Bronchial smooth muscle cell (primary cell): ENCODE measurements at places on chromosomes 2 and 18. TPM values are rescaled to one million over a fixed set of nuclear protein-coding genes. Genes with fewer than 3 reads are reported as not detected.

The RASGRP3 gene
- 0.60 and 0.63 TPM in 2 replicates for total RNA-seq

The CCDC141 gene
- 0.32 TPM in 1 of 2 replicates, not detected in the other for total RNA-seq

The FOXI3 gene
- total RNA-seq = not detected in 2 replicates

The PROM2 gene
- 1.1 and 4.1 TPM in 2 replicates for total RNA-seq

The MYO1B gene
- total RNA-seq = 37.9 and 84.0 TPM in 2 replicates

The FEV gene
- not detected in 2 replicates for total RNA-seq

The SERPINB2 gene
- total RNA-seq = 1.4 TPM in 1 of 2 replicates, not detected in the other

The ITPRIPL1 gene
- total RNA-seq = 2.7 and 3.7 TPM in 2 replicates

The L3MBTL4 gene
- total RNA-seq = under 0.01 and 0.16 TPM in 2 replicates

The ZDBF2 gene
- total RNA-seq = 6.2 and 7.6 TPM in 2 replicates

The RNF125 gene
- 1.0 and 2.5 TPM in 2 replicates for total RNA-seq

The ASAP2 gene
- 18.6 and 20.1 TPM in 2 replicates for total RNA-seq

The IL1F10 gene
- total RNA-seq = not detected in 2 replicates

The SPP2 gene
- total RNA-seq = 0.16 TPM in 1 of 2 replicates, not detected in the other

The MCEE gene
- total RNA-seq = 23.8 and 25.1 TPM in 2 replicates

The FBXO15 gene
- total RNA-seq = 0.79 and 2.1 TPM in 2 replicates

The RGPD4 gene
- not detected in 2 replicates for total RNA-seq

The SS18 gene
- total RNA-seq = 69.7 and 83.1 TPM in 2 replicates

The MC5R gene
- total RNA-seq = not detected in 2 replicates

The TFCP2L1 gene
- not detected in 2 replicates for total RNA-seq

The CCDC178 gene
- 0.16 and 0.94 TPM in 2 replicates for total RNA-seq

The NEU4 gene
- 0.16 and 0.17 TPM in 2 replicates for total RNA-seq

The FSIP2 gene
- under 0.01 and 0.16 TPM in 2 replicates for total RNA-seq

The ANKRD62 gene
- not detected in 2 replicates for total RNA-seq
